Nucleus accumbens (tissue), 56 donors: ENCODE measurements at places on chromosomes 2 and 18.

- DNase-seq = no peak
Observed at GRCh38 chr2:232976176-232976575, 36.9 kb downstream of the NGEF start.

DNA sequence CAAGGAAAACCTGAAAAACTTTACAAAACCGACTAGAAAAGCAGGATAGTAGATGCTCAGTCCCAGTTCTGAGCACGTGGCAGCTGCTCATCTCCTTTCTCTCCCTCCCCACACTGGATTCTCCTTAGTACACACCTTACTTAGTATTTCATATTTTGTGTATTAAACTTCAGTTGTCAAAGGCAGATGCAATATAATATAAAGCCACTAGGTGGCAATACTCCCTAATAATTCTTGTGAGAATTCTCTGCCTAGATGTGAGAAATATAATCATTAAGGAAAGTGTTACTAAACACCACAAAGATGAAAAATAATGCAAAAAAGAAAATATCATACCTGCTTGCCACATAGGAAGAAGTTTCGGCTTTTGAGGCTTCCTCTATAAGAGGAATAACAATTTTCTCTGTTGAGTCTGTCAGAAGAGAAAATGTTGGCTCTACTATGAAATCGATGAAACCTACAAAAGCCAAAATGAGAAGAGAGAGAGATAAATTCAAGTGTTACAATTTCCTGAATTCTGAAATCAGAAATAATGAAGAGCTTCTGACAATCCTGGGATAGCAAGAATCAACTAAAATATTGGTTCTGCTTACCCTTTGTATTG, 200.6 kb downstream of the PPP1R1C start:
- DNase-seq = no peak

- DNase-seq = no peak
Observed at GRCh38 chr2:128599700-128600099, 281.0 kb upstream of the HS6ST1 start.

DNA sequence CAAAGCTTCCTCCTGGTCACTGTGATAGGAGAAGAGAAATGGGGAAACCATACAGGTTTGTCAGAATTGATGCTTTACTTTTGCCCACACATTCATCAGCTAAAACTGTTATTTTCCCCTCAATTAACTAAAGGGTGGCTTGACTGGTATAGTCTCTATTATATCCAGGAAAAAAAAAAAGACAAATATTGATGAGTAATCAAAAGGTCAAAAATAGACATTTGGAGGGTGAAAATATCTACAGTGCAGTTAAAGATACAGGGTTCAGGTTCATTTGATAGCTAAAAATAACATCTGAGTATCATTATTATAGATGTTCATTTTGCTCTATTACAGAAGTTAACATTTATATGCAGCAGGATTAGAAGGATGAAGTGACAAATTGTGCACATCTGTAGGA, 577.6 kb upstream of the FAM98A start:
- no peak for DNase-seq

- no peak for DNase-seq
Observed at GRCh38 chr2:168087401-168087800, 160.0 kb downstream of the STK39 start.

GRCh38 chr2:145374165-145374564, 854.2 kb upstream of the ZEB2 start:
- no peak for DNase-seq
